EH (cell line): ENCODE measurements at places on chromosomes 13 and 19.

GRCh38 chr19:10670182-10670581 is 16.0 kb downstream of the ILF3 start:
- DNase-seq: no peak

- DNase-seq: peak; percentile 79
Observed at GRCh38 chr13:42047561-42048341, 697 bp upstream of the DGKH start.

GRCh38 chr19:8335343-8336071 is 7.6 kb downstream of the KANK3 start:
- DNase-seq: no peak

- DNase-seq: peak; percentile 41
Observed at GRCh38 chr13:41458761-41459431, 1.5 kb downstream of the RGCC start.

GRCh38 chr19:18424122-18424889 is 5.1 kb downstream of the SSBP4 start:
- no peak for DNase-seq

DNA sequence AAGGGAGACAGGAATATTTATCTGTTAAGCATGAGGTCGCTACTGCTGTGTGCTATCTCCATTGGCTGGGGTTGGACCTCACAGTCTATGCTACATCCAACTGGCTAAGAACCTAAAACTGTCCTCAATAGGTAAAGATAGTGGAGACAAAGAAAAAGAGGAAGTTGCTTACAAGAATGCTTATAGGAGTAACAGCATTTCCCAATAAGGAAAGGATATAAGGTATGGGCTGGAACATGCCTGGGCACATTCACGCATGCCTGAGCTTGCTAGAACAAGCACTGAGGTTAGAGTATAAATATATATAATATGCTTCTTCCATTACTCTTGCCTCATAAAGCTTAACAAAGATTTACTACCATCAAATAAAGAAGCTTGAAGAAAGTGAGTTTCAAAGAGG is 47.9 kb upstream of the CEACAM21 start:
- DNase-seq: no peak

GRCh38 chr13:40496035-40496810 is 170.2 kb downstream of the FOXO1 start:
- peak; percentile 30 for DNase-seq

DNA sequence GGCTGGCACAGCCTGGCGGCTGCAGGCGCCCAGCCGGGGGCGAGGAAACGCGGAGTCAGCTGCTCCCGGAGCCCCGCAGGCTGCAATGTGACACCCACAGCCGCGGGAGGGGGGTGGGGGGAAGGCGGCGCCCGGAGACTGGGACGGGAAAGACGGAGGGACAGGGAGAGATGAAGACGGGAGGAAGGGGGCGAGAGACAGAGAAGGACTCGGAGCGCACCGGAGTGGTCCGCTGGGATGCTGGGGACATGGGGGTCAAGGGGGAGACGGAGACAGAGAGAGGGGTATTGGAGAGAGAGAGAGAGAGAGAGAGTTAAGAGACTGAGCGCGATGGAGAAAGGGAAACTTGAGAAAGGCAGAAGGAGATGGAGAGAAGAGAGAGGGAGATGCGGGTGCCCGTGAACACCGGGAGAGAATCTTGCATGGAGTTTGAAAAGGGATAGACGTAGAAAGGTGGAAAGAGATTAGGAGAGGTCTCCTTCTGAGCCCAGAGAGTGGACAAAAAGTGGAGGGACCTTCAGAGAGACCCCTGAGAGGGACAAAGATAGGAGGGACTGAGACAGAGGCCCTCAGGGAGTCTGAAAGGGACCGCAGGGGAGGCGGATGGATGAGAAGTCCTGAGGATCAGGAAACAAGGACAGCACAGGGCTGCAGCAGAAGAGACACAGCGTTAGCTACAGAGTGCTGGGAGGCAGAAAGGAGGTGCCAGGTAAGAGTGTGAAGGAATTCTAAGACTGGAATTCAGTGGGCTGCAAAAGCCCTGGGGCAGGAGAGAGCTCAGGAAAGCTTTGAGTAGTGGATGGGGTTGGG is 1.0 kb downstream of the SCN1B start:
- DNase-seq: peak; percentile 57

DNA sequence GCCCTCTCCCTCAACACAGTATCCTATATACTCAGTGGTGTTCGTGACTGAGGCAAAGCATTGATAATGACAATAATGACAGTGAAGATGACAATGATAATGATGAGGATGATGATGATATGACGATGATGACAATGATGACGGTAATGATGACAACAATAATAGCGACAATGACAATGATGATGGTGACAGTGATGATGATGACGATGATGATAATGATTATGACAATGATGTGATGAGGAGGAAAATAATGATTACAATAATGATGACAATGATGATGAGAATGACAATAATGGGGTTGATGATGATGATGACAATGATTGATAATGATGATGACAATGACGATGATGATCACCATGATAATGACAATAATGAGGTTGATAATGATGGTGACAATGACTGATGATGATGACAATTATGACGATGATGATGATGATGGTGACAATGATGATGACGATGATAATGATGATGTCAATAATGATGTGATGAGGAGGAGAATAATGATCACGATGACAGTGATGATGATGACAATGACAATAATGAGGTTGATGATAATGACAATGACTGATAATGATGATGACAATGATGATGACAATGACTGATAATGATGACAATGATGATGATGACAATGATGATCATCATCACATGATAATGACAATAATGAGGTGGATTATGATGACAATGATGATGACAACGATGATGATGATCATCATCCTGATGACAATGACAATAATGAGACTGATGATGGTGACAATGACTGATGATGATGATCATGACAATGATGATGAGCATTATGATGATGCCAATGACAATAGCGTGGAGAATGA is 16.7 kb downstream of the ELSPBP1 start:
- no peak for DNase-seq

GRCh38 chr13:100491164-100491842 is 97.3 kb downstream of the GGACT start:
- DNase-seq: peak; percentile 13

GRCh38 chr13:45811891-45812694 is 39.5 kb downstream of the SIAH3 start:
- no peak for DNase-seq

GRCh38 chr13:35496006-35496405 is 19.5 kb upstream of the MAB21L1 start:
- no peak for DNase-seq

DNA sequence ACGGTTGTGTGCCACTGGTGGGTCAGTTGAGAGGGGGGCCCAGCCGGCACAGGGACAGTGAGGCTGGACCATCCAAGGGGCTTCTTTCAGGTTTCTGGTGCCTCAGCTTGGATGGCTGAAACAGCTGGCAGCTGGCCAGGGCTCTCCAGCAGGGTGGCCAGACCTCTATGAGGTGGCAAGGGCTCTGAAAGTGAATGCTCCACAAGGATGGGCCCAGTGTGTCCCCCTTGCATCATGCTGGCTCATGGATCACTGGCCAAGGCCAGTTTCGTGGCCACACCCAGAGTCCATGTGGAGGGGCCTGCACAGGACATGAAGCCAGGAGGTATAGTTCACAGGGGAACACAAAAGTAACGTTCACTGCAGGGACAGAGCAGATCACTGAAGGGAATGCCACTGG is 49.6 kb downstream of the CDADC1 start:
- DNase-seq: no peak

DNA sequence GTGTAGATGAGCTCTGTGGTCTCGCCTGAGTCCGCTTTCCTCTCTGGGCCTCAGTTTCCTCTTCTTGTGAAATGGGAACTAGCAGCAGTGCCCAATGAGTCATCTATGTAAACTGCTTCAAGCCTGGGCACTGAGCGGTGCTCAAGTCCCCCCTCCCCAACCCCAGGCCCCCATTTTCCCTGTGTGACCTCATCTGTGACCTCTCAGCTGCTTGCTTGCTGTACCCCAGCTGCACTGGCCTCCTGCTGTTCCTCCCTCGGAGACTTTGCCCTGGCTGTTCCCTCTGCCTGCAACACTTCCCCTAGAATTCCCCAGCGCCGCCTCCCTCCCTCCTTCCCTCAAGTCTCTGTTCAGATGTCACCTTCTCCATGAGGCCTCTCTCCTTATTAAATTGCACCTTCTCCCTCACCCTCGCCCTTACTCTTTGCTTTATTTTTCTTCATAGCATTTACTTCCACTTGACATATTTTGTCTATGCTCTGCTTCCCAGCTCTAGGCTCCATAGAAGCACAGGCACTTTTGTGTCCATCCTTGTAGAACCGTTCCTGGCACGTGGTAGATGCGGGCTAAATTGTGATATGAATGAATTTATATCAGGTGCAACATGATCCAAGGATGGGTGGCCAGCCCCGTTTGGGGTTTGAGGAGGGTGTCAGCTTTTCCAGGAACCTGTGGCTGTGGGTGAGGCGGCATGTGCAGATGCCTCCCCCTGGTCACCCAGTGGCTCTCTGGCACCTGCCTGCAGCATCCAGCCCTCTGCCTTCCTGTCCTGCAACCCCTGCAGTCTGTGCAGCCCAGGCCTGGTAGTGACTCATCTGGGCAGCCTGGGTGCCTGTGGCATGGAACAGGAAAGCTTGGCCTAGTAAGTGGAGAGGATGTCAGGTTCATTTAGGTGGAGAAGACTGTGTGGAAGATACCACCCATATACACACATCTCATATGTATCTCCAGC is 26.3 kb downstream of the SIPA1L3 start:
- peak; percentile 68 for DNase-seq

DNA sequence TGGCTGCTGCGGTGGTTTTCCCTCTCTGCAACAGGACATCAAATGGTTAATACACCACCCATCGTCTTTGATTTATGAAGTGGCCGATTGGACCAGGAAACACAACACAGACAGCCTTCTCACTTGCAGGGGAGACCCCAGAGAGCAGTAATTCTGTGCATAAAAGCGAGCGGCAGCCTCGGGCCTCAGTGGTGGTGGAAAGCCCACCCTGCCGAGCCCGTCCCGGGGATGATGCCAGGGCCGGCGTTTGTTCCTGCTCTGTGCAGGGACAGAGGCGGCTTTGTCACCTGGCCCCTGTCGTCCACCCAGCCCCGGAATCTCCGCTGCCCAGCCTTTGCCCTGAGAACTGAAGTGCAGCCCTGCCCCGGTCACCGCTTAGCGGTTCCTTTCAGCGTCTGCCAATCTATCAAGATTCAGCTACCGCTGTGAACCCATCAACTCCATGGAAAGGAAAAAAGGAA is 184.4 kb downstream of the TSHZ3 start:
- no peak for DNase-seq

DNA sequence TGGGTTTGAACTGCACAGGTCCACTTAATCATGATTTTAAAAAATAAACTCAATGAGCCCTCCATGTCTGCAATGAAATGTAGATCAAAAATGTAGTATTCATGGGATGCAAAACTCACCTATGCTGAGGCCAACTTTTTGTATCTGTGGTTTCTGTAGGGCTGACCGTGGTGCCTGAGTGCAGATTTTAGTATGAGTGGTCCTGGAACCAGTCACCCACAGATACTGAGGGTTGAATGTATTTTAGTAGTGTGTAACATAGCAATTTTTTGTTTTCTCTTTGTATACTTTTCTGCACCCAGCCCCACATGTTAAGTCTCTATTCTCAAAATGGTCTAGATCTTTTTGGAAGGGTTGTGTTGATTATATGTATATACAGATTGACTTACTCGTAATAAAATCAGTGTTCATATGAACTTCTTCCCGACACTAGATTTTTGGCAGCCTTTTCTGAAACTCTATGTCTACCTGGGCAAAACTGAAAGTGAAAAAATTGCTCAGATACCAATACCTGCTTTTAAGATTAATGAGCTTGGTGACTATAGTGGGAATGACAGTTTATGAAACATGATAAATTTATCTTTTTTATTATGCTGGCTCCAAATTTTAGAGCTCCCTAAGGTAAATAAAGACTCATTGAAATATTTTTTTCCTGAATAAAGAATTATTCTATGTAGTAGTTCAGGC is 51.6 kb downstream of the DNAJC15 start:
- DNase-seq: no peak

DNA sequence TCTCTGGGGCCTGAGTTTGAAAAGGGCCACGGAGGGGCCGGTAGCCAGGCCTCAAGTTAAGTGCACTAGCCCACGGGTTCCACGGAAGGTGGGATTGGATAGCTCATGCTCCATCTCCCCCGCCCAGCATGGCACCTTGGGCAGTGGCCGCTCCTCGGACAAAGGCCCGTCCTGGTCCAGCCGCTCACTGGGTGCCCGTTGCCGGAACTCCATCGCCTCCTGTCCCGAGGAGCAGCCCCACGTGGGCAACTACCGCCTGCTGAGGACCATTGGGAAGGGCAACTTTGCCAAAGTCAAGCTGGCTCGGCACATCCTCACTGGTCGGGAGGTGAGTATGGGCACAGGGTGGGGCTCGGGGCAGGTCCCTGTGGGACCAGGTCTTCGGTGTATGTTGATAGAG is 7.8 kb downstream of the MARK4 start:
- no peak for DNase-seq

DNA sequence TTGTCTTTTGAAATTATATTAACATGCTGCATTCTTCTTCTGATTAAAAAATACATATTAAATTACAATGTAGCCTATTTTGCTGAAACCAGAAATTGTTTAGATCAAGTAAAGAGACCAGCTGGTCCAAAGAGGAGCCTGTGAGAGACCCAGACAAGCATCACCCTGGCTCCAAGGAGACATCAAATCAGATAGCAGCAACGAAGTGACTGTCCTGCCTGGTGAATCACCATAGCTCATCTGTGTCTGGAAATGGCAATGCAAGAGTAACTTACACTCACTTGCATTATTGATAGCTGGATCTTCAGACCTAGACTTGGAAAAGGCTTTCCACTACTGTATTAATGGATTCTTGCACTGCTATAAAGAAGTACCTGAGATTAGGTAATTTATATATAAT is 169.1 kb downstream of the KCTD12 start:
- DNase-seq: peak; percentile 69

DNA sequence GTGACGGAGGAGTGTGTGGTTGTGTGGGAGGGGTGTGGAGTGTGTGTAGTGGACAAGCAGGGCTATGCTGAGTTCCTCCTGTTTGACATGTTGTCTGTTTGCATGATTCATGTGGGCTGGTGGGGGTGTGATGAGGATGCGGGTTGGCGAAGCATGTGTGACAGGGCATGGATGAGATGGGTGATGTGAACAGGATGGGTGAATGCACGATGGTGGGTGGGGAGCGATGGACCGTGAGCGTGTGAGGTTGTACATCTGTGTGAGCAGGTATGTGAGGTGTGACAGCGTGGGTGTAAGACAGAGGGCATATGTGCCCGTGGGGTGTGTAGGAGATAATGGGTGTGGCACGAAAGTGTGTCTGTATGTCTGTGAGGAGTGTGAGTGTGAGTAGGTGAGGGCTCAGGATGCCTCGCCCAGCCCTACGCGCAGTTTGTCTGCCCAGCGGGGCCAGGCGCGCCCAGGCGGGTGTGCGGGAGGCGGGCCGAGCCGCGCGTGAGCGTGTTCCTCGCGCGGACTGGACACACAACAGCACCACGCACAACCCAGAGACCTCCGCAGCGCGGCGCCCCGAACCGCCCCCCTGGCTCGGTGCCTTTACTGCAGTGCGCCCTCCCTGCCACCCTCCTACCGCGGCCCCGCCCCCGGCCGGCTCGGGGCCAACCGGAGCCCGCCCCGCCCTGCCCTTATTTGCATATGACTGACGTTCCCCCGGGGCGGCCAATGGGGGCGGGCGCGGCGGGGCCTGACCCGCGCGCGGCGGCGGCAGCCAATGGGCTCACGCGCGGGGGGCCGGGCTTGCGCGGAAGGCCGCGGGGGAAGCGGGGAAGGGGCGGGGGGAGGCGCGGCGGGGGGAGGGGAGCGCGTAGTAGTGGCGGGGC is 14.4 kb downstream of the CIC start:
- peak; percentile 94 for DNase-seq

GRCh38 chr19:19063183-19064097 is at the start of gene SLC25A42:
Gene SLC25A42, plus strand, starts transcription at chr19:19063994. Its CDS starts 32,131 bp downstream, at chr19:19096125.
- DNase-seq: peak; percentile 100

GRCh38 chr19:3129112-3129511 is 6.7 kb upstream of the GNA15 start:
- peak; percentile 69 for DNase-seq
